ENCODE measurements at places on chromosomes 7 and 10.

GRCh38 chr10:28822719-28823464 is 145.6 kb downstream of the BAMBI start:
- DNase-seq = no peak

DNA sequence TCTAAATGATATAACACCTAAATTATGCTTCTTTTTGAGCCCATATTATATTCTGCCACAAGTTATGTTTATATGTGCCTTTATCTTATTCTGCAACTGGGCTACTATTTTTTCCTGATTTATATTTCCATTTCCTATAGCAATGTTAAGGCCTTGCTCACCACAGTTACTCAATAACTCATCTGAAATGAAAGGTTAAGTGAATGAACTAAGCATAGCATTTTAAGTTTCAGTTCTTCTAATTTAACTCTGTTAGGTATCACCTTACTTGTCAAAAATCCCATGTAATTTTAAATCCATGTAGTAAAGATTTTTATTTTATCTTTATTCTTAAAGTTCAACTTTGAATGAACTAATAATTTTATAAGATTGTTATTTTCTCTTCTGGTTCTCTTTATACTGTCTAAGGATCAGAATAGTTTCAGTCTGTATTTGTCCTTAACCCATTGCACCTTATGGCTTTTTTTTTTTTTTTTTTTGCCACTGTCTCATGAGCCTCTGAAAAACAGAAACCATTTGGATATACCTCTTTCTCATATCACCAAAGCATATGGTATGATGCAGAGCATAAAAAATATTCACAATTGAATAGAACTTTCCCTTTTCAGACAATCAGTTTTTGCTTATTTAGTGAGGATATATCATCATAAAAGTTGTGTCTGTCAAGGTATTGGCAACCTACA is 301.8 kb upstream of the ZWINT start:
- DNase-seq = no peak

GRCh38 chr7:100827330-100828226 is at the start of gene EPHB4:
EPHB4 (minus strand) TSS chr7:100827523; CDS start chr7:100827030, 493 bp downstream.
- DNase-seq = no peak

GRCh38 chr7:27046854-27047549 is 48.8 kb downstream of the HOXA1 start:
- DNase-seq = no peak

DNA sequence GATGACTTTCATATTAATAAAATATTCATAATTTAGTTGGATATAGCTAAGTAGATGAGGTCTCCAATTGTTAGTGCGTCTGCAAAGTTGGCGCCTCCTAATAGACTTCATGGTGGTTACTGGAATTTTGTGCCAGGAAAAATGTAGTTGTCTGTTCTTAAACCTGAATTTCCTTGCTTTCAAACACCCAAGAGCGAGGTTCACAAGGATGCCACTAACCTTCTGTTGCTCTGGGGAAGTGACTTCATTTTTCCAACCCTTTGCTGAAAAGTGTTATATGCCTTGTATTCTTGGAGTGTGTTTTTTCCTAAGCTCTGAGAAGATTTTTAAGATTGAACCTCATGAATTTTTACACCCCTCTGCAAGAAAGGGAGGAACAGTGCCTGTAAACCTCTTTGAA is 98.9 kb upstream of the GLCCI1 start:
- no peak for DNase-seq

DNA sequence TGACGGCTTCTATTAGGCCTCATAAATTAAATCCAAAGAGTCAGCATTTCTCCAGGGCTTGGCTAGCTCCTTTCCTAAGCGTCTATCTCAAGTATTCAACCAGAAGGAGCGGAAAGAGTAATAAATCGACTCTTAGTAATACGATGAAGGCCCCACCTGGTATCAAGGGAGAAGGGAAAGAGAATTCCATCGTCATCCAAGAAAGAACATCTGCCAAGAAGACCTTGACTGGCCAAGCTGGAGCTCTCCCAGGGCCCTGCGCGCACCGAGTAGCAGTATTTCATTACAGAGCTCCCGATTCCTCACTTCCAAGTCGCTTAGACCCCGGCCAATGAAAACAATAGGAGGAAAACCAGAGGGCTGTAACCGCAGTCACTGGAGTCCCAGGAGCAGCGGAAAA is 178.0 kb upstream of the FRMD4A start:
- no peak for DNase-seq
